CD4-positive, alpha-beta T cell (primary cell): ENCODE measurements at places on chromosomes 1 and 21. TPM values are rescaled to one million over a fixed set of nuclear protein-coding genes. Genes with fewer than 3 reads are reported as not detected.

- H3K4me1 ChIP-seq = no peaks in the 10 kb centered on the region
- DNase-seq = no peak
- H3K27ac ChIP-seq = no peak overlapping the region
- H3K4me3 ChIP-seq = no peak overlapping the region
- no peaks in the 10 kb centered on the region for H3K36me3 ChIP-seq
Observed at GRCh38 chr21:21076491-21076890, 78.3 kb downstream of the NCAM2 start.

DNA sequence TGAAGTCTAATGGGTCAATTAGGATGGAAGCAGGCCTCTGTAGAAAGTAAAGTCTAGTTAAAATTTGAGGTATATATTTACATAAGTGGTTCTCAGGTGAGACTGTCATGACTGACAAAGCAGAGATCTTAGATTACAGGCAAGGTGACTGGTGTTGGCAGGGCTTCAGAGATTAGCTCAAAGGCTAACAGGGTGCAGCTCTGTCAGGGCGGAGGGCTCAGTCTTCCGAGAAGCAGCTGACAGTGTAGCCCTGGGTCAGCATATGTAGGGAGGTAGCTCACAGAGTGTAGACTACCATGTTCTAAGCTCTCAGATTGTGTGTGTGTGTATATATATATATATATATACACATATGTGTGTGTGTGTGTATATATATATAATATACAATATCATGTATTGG, 54.7 kb downstream of the RBM11 start:
- no peak overlapping the region for H3K4me3 ChIP-seq
- no peak overlapping the region for H3K27ac ChIP-seq
- H3K27me3 ChIP-seq = peaks cover 28% of the 10 kb centered on the region
- DNase-seq = no peak
- H3K4me1 ChIP-seq = no peaks in the 10 kb centered on the region

- peaks cover 14% of the 10 kb centered on the region for H3K4me1 ChIP-seq
- H3K27me3 ChIP-seq = no peaks in the 10 kb centered on the region
- H3K4me3 ChIP-seq = no peak overlapping the region
- H3K27ac ChIP-seq = no peak overlapping the region
- no peak for DNase-seq
Observed at GRCh38 chr1:77776007-77776700, 3.3 kb upstream of the MIGA1 start.

- H3K27ac ChIP-seq = no peak overlapping the region
- DNase-seq = no peak
- H3K27me3 ChIP-seq = peaks cover 13% of the 10 kb centered on the region
- no peaks in the 10 kb centered on the region for H3K4me1 ChIP-seq
Observed at GRCh38 chr1:36687312-36687711, 204.6 kb upstream of the CSF3R start.

DNA sequence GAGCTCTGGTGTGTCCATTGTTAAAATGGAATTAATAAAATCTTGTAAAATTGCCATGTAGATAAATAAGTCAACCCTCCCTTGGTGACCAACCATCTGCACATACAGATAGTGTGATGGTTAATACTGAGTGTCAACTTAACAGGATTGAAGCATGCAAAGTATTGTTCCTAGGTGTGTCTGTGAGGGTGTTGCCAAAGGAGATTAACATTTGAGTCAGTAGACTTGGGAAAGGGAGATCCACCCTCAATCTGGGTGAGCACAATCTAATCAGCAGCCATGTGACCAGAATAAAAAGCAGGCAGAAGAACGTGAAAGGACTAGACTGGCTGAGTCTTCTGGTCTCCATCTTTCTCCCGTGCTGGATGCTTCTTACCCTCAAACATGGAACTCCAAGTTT, 174.8 kb downstream of the LTN1 start:
- DNase-seq = no peak
- H3K27me3 ChIP-seq = no peaks in the 10 kb centered on the region
- no peak overlapping the region for H3K4me3 ChIP-seq

DNA sequence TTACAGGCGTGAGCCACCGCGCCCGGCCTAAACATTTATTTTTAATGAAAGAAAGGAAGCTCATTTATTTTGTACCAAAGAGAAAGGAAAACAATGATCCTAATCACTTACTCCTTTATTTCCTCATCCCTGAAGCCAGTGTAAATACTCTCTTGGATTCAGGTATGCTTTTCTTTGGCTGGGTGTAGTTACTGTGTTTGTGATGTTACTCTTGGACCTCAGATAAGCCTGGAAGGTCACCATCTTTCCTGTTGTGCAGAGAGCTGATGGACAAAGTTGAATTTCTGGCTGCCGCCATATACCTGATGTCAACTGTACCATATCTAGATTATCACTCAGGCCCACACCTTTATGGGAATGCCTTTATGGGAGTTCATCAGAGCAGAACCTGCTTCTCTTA, 35.4 kb upstream of the FOXE3 start:
- no peak for DNase-seq
- peaks cover 23% of the 10 kb centered on the region for H3K36me3 ChIP-seq
- no peaks in the 10 kb centered on the region for H3K27me3 ChIP-seq
- H3K27ac ChIP-seq = no peak overlapping the region
- no peaks in the 10 kb centered on the region for H3K4me1 ChIP-seq

GRCh38 chr1:71448444-71448843, 367.6 kb upstream of the ZRANB2 start:
- H3K4me1 ChIP-seq = no peaks in the 10 kb centered on the region
- DNase-seq = no peak
- no peaks in the 10 kb centered on the region for H3K36me3 ChIP-seq
- no peaks in the 10 kb centered on the region for H3K27me3 ChIP-seq
- H3K27ac ChIP-seq = no peak overlapping the region

GRCh38 chr1:89637496-89637895, 4.6 kb downstream of the LRRC8C start:
- no peak for DNase-seq
- no peaks in the 10 kb centered on the region for H3K27me3 ChIP-seq
- H3K27ac ChIP-seq = no peak overlapping the region
- peaks cover 5% of the 10 kb centered on the region for H3K36me3 ChIP-seq

- H3K4me3 ChIP-seq = peak overlapping the region; percentile 84
- peaks cover 56% of the 10 kb centered on the region for H3K4me1 ChIP-seq
- no peaks in the 10 kb centered on the region for H3K27me3 ChIP-seq
- peak overlapping the region; percentile 94 for H3K27ac ChIP-seq
- H3K36me3 ChIP-seq = peaks cover 20% of the 10 kb centered on the region
Observed at GRCh38 chr1:7960867-7961215, 670 bp upstream of the PARK7 start.

DNA sequence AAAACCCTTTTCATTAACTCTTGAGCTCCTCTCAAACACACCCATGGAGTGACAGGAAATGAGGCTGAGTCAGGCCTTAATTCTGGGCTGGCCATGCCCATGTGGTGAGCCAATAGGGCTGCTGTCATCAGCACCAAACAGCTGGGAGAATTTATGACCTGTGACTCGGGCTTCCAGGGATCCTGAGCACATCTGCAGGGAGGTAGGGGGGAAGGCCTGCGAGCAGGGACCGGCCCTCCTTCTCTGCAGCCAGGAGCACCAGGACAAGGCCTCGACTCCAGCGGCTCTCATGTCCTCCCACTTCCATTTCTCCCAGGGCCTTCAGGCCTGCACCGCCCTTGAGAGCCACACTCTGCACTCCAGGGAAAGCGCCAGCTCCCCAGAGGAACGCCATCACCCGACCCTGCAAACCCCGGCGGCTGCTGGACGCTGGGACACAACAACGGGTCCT, 14.6 kb downstream of the RIPK4 start:
- H3K27me3 ChIP-seq = no peaks in the 10 kb centered on the region
- no peak overlapping the region for H3K27ac ChIP-seq
- H3K4me1 ChIP-seq = no peaks in the 10 kb centered on the region
- H3K4me3 ChIP-seq = no peak overlapping the region

DNA sequence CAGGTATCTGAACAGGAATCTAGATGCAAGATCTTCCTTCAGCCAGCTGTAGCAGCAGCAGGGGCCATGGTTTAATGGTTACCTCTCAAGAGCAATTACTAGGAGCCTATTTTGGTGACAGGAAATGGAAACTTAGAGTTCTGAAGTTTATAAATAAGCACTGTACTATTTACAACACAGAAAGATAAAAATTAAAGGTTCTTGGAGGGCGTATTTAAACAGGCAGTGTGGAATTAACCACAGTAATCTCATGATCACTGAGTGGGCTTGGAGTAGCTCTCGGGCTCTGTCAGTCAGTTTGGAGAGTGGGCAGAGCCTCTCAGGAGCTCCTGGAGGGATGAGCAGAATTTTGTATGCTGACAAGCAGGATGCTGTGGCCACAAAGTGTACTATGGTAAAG, 10.2 kb upstream of the FCRL5 start:
- peaks cover 5% of the 10 kb centered on the region for H3K27me3 ChIP-seq
- no peaks in the 10 kb centered on the region for H3K4me1 ChIP-seq
- H3K27ac ChIP-seq = no peak overlapping the region
- no peak for DNase-seq

- no peaks in the 10 kb centered on the region for H3K27me3 ChIP-seq
- peaks cover 53% of the 10 kb centered on the region for H3K36me3 ChIP-seq
- peak overlapping the region; percentile 60 for H3K27ac ChIP-seq
- H3K4me3 ChIP-seq = peak overlapping the region; percentile 67
- DNase-seq = no peak
Observed at GRCh38 chr1:155909894-155910293, 1.3 kb downstream of the RIT1 start.

DNA sequence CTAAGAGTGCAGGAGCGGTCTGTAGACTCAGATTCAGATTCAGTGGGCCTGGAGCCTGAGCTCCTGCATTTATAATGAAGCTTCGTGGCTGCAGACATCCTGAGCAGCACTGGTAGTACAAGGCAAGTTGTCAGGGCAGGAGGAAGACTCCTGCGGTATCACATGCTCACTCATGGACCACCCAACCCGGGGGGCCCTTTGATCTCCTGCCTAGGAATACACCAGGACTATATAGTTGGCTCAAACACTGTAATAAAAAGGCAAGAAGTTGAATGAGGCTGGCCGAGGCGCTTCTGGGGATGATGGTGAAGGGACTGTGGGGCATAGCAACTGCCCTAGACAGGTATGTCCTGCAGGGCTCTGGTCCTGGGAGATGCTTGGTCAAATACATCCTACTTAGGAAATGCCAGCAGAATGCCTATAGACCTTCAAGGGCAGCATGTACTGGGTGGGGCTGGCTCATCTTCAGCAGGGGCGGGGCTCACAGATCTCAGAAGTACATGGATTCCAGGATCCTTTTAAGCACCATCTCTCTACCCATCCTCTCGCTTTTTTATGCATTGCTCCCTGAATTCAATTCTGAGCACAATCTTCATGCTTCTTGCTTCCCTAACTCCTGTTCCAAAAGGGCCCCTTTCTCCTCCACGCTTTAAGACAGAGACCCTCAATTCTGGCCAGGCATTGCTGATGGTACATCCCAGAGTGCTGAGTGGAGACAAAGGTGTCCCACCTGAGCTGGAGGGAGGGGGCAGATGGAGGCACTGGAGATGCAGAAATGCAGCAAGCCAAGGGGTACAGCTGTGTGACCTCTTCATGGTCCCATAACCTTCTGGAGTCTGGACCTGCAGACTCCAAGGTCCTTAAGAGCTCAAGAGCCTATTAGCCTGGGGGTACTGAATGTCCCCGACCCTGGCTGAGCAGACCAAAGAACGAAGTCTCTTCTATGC, 2.1 kb upstream of the RAP1GAP start:
- no peak overlapping the region for H3K4me3 ChIP-seq
- H3K27me3 ChIP-seq = peaks cover 23% of the 10 kb centered on the region
- H3K36me3 ChIP-seq = peaks cover 3% of the 10 kb centered on the region
- DNase-seq = no peak
- H3K27ac ChIP-seq = no peak overlapping the region

DNA sequence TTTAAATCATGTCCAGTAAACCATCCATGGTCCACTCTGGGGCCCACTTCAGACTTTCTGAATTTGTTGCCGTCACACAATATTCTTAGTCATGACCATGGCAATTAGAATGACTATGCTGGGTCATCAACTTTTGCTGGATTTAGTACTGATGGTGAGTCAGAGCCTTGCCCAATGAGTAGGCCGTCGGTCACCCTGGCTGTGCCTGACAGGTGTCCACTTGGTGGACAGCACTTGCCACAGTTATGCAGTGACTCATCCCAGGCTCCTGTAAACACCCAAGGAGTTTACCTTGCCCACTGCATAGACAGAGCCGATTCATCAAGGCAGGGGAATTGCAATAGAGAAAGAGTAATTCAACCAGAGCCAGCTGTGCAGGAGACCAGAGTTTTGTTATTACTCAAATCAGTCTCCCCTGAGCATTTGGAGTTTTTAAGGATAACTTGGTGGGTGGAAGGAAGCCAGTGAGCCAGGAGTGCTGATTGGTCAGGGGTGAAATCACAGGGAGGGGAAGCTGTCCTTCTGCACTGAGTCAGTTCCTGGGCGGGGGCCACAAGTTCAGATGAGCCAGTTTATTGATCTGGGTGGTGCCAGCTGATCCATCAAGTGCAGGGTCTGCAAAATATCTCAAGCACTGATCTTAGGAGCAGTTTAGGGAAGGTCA, 333.8 kb downstream of the PTPRU start:
- no peak overlapping the region for H3K27ac ChIP-seq
- H3K4me1 ChIP-seq = no peaks in the 10 kb centered on the region
- no peaks in the 10 kb centered on the region for H3K27me3 ChIP-seq
- H3K4me3 ChIP-seq = no peak overlapping the region
- no peak for DNase-seq
- H3K36me3 ChIP-seq = no peaks in the 10 kb centered on the region

- H3K4me3 ChIP-seq = no peak overlapping the region
- peaks cover 3% of the 10 kb centered on the region for H3K4me1 ChIP-seq
- H3K36me3 ChIP-seq = no peaks in the 10 kb centered on the region
- no peaks in the 10 kb centered on the region for H3K27me3 ChIP-seq
- no peak overlapping the region for H3K27ac ChIP-seq
Observed at GRCh38 chr1:109610609-109611307, 8.7 kb downstream of the GNAT2 start.

- H3K27ac ChIP-seq = peak overlapping the region; percentile 83
- H3K27me3 ChIP-seq = no peaks in the 10 kb centered on the region
- peak overlapping the region; percentile 80 for H3K4me3 ChIP-seq
- peaks cover 12% of the 10 kb centered on the region for H3K36me3 ChIP-seq
- no peak for DNase-seq
- peaks cover 28% of the 10 kb centered on the region for H3K4me1 ChIP-seq
Observed at GRCh38 chr1:42680921-42681683, 1.1 kb upstream of the YBX1 start.

GRCh38 chr1:169426174-169426705, 1.0 kb downstream of the CCDC181 start:
- H3K4me1 ChIP-seq = peaks cover 7% of the 10 kb centered on the region
- no peak for DNase-seq
- peaks cover 11% of the 10 kb centered on the region for H3K27me3 ChIP-seq
- no peak overlapping the region for H3K4me3 ChIP-seq
- H3K36me3 ChIP-seq = no peaks in the 10 kb centered on the region

GRCh38 chr1:5373281-5373680, 618.9 kb downstream of the NPHP4 start:
- H3K36me3 ChIP-seq = no peaks in the 10 kb centered on the region
- no peak overlapping the region for H3K4me3 ChIP-seq
- H3K4me1 ChIP-seq = peaks cover 28% of the 10 kb centered on the region
- DNase-seq = no peak

The S100A8 gene
- 23.8 TPM for total RNA-seq

The HSPA6 gene
- 0.78 TPM for total RNA-seq

The DENND2C gene
- total RNA-seq = 1.6 TPM

The KRTAP12-2 gene
- not detected for total RNA-seq

The SMIM1 gene
- 2.6 TPM for total RNA-seq

The CHI3L1 gene
- not detected for total RNA-seq

The ADAMTS5 gene
- total RNA-seq = not detected

The MANEAL gene
- total RNA-seq = 0.33 TPM

The RPS27 gene
- 8,442 TPM for total RNA-seq
